Activated CD8-positive, alpha-beta memory T cell treated with anti-CD3 and anti-CD28 coated beads, Interleukin-2, amount 10 ng/mL, durations not matched to agents 7 days and 5 days (primary cell): ENCODE measurements at places on chromosomes 2 and 18. TPM values are rescaled to one million over a fixed set of nuclear protein-coding genes. Genes with fewer than 3 reads are reported as not detected.

DNA sequence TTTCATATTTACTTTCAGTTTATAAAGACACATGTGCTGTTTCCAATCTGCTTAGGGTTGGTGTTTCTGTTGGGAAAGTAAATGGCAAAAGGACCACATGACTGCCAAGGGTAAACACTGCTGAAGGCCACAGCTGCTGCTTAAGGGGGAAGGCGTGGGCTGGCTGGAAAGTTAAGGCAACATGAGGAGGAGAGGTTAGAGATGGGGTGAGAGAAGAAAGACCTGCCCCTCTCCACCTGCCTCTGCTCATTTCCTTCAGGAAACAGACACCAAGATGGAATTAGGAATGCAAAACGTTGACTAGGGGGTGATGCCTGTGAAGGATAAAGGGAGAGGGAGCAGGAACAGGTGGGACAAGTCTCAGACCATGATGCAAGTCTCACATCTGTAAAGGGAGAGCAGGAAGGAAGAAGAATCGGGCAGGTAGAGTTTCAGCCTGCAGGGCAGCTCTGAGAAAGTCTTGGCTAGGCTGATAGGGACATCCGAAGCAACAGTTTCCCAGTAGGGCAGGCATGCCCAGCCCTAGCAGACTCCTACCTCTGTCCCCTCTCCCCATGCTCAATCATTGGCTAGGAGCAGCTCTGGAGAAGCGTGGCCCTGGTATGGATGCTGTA is 86.0 kb downstream of the CDC42EP3 start:
- no peaks in the 10 kb centered on the region for H3K27me3 ChIP-seq
- peaks cover 4% of the 10 kb centered on the region for H3K36me3 ChIP-seq
- H3K4me3 ChIP-seq, result peak overlapping the region; percentile 59
- H3K27ac ChIP-seq, result peak overlapping the region; percentile 91
- DNase-seq, result peak; percentile 50
- peaks cover 77% of the 10 kb centered on the region for H3K4me1 ChIP-seq

The DLGAP1 gene
- total RNA-seq, result not detected

The SPP2 gene
- not detected for total RNA-seq

DNA sequence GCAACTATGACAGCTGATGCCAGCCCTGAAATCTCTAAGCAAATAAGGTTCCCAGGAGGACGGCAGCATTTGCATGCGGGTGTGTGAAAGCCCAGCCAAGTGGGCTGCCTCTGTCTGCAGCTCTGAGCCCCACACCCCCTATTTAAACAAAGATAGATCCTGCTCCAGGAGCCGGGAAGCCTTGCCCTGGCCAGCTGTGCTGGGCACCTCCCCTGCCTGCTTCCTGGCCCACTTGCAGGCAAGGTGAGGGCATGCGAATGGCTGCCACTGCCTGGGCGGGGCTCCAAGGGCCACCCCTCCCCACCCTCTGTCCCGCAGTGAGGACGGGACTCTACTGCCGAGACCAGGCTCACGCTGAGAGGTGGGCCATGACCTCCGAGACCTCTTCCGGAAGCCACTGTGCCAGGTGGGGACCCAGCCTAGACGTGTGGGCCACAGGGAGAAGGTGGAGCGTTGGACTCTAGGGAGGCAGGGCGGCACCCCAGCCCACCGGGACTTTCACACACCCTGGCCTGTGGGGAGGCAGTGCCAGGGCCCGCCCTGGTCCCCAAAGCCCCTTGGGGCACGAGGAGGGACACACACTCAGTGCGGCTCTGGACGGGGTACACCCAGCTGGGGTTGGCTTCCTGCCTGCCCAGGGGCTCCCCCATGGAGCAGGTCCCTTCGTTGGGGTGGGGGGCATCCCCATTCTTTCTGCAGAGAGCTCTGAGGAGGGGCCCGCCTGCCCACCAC is at the start of gene ANO7:
ANO7 (plus strand) TSS at position 317 of the 732 bp plus-strand sequence. CDS start 1,387 bp downstream, outside the sequence.
- DNase-seq, result no peak
- H3K4me3 ChIP-seq, result no peak within 1 kb of the TSS
- no peaks in the 10 kb centered on the region for H3K4me1 ChIP-seq
- no peak within 1 kb of the TSS for H3K27ac ChIP-seq

GRCh38 chr2:43044093-43044681 is 182.2 kb downstream of the ZFP36L2 start:
- DNase-seq, result no peak
- H3K4me1 ChIP-seq, result peaks cover 28% of the 10 kb centered on the region
- no peak overlapping the region for H3K27ac ChIP-seq
- no peak overlapping the region for H3K4me3 ChIP-seq
- peaks cover 20% of the 10 kb centered on the region for H3K27me3 ChIP-seq
